ENCODE measurements at places on chromosomes 5 and 9.

GRCh38 chr5:102511666-102512065 is 12.9 kb upstream of the SLCO6A1 start:
- DNase-seq, result peak; percentile 19

DNA sequence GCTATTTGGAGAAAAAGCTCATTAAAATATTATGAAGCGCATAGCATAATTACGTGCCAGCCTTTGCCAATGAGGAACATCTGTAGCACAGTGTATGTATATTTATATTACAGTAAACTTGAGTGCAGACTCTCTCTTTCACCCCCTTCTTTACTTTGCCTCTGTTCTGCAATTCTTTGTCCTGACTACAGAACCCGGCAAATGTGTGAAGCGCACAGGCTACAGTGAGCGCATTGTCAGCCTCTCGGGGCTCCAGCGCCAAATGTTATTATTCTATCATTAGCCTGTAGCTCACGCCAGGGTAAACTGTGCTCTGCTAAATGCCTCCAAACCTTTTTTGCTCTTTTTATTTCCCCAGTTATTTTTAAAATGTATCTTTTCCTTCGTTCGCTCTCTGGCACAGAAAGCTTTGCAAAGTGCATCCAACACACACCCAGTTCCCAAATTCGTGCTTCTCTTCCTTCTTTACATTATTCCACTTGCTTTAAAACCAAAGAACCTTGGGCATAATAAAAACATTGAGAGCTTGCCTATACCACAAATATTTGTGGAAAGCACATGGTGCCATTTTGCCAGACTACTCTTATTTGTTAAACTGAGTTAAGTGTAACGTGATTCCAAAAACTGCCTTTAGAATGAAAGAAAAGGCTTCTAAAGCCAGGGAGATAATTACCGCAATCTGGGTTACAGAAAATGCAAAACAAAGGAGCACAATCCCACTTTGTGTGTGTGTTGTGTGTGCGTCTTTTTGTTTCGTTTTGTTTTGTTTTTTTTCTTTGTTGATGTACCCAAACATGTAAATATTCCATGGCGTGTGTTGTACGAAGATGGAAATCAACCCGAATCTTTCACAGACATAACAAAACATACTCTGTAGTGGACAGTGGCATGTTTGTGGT is 164.1 kb upstream of the MPDZ start:
- DNase-seq, result peak; percentile 63

DNA sequence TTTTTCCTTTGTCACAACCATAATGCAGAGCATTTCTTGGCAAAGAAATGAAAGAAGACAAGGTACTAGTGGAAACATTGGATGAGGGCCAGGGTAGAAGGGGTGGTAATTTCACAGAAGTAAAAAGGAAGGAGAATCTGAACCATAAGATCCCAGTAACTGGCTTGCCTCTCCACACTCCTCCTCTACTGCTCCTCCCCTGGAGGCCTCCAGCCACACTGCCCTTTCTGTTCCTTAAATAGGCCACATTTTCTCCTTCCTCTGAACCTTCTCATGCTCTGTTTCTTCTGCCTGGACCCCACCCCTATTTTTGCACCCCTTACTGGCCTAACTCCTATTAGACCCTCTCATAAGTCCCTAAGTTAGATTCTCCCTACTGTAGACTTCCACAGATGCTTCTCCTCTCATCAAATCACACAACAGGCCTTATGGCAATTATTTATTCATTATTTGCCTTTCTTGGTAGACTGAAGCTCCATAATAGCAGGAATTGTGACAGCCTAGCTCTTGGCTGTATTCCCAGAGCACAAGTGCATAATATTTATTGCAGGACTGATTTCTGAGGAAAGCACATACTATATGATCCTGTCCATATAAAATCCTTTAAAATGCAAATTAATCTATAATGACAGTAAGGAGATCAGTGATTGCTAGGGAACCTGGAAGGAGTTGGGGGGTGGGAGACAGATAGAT is 31.3 kb upstream of the GRIA1 start:
- DNase-seq, result peak; percentile 38

DNA sequence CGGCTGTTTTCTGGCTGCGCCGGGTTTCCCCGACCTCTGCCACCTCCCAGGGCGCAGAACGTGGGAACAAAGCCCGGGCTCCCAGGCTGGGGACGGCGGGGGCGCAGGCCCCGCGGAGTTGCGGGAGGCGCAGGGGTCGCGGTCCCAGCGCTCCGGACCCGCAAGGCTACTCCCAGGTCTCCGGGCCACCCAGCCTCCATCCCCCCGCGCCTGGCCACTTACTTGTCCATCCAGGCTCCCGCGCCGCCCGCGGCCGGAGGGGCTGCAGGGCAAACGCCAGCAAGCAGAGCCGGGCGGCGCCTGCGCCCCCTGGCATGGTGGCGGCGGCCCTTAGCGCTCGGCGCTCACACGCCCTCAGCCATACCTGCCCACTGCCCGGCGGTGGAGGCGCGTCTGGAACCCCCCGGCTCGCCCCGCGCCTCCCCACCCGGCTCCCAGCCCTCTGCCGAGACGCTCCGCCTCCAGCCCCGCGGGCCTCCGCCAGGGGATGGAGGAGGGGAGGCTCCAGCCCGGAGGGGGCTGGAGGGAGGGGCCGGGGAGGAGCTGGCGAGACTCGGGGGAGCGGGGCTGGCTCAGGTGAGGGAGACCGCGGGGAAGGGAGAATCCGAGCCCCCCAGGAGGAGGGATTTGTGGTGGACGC is at the start of gene ADAM19:
Gene ADAM19 (minus strand): TSS at position 395 of the 640 bp plus-strand sequence. CDS start 79 bp downstream, at position 316.
- no peak for DNase-seq

GRCh38 chr9:79346350-79347020 is 225.3 kb upstream of the TLE4 start:
- no peak for DNase-seq

DNA sequence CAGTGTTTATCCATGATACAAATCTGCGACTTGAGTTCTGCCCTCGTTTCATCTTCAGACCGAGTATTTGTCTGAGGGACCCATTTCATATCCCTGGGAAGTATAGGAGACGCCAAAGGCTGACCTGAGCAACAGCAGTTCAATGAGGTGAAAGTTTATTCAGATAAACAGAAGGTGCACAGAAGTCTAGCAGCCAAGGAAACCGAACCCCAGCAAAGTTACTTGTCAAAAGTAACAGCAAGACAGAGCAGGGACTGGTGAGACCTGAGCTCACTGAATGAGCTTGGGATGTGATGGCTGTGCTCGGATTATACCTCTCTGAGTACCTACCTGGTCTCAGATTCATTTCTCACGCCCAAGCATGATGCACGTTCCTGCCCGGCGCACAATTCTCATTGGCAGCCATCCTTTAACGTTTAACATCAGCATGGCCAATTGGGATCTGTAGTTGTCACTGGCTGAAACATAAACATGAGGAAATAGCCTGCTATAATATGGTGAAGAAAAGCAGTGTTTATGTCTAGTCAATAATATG is 599 bp downstream of the LYRM7 start:
- no peak for DNase-seq

GRCh38 chr5:154276973-154277331 is 86.4 kb downstream of the GALNT10 start:
- DNase-seq, result no peak

DNA sequence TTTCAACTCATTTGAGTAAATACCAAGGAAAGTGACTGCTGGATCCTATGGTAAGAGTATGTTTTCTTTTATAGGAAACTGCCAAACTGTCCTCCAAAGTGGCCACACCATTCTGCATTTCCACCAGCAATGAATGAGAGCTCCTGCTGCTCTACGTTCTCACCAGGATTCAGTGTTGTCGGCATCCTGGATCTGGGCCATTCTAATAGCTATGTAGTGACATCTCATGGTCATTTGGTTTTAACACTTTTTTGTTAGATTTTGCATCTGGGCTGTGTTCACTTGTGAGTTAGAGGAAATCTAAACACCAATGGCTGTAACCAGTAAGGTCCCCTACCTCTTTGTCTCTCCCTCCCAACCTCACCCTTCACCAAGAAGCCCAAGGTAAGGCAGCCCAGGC is 115.9 kb downstream of the ATPSCKMT start:
- DNase-seq, result no peak

DNA sequence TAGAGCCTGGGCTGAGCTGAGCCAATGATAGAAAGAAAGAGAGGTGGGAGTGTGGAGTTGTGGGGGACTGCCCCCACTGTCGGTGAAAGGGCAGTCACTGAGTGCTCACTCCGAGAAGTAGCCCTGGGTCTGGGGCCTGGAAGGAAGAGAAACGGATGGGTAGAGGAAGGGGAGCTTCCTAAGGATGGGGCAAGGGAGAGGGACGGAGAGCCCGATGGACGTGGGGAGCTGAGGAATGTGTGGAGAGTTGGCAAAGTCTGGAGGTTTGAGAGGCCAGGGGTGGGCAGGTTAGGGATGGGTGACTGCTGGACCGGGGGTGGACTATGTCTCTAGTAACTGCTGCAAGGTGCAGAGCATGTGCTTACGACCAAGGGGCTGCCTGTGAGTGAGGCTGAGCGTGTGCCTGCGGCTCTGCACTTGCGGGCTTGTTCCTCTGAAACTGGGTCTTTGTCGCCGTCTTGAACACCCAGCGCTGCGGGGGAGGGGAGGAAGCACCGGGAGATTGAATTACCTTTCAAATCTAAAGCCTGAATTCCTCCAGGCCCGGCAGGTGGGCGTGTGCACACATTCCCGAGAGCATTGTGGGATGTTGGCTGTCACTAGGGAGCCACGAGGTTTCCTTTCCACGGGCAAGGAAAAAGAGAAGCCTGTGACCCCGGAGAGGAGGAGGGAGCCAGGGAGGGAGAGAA is 76.4 kb upstream of the ARAP3 start:
- DNase-seq, result no peak
